ENCODE measurements at places on chromosomes 5 and 9.

- DNase-seq, result no peak
Measured at GRCh38 chr5:150511578-150512367, 3.8 kb downstream of the NDST1 start.

DNA sequence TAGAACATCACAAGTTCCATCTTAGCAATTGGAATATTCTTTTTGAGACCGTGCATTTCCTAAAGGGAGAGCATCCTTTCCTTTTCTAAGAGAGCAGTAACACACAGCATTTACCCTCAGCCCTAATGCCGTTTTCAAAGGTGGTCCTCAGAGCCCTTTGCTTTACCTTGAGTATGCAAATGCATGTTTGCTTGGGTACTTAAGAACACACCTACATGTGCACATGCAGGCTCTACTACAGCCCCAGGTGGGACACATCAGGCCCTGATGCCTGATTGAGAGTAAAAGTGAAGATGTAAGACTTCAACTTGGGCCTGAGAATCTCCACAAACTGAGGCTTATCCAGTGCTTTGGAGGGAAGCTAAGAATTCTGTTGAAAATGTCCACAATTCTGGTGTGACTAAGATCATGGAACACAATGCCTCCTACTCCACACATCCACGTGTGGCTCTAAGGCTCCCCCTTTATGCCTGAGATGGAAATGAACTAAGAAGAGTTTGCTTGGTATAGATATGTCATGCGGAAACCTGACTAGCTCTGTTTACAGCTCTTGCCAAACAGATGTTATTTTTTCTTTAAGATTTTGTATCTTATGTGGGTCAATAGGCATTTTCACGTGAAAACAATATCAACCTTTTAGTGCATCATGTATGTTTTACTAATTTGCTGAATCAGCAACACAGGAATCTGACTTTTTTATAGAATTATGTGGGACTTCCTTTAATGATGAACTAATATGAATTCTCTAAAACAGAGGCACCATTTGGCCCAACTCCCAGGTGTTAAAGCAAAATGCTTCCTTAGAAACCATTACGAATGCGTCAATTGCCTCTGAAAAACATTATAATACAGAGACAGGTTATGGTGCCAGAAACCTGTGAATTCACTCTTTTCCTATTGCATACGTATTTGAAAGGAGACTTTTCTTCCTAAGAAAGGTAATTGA is 48.9 kb upstream of the SLC2A8 start:
- DNase-seq, result peak; percentile 29

DNA sequence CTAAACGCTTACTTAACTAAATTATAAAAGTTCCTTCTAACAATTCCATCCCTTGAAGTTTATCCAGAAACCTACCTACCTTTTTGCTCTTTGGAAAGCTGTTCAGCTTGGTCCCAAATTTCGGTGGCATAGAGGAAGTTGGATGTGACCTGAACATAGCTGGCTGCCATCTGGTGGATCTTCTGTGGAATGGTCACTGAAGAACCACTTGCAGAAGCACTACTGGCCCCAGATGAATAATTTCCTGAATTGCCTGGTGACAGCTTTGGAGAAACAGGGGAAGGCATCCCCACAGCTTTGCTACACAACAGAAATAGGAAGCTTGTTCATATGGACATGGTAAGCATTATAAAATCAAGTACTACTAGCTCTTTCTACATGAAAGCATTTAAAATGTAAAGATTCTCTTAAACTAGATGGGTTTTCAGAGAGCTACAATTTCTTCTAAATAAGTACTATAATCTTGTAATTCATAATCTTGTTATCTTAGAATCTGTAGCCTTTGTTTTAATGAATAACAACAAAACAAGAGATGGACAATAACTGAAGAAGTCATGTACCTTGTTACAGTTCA is 9.9 kb downstream of the LEAP2 start:
- DNase-seq, result peak; percentile 84

GRCh38 chr5:53311681-53312080 is 168.7 kb upstream of the FST start:
- no peak for DNase-seq
